GM12864 (cell line): ENCODE measurements at places on chromosomes 1 and 21.

DNA sequence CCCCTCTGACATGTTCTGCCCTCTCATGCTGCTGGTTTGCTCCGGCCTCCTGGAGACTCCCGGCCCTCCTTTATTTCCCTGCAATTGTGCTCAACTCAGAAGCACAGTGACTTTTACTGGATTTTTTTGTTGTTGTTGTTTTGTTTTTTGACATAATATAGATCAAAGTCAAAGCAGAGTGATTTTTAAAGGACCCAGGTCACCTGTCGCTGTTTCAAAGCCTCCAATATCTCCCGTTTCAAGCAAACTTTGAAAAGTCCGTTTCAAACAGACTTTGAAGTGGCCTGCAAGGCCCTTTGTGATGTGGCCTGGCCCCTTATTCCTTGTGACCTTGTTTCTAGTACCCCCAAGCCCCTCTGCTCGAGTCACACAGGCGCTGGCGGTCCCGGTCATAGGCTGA, 58.1 kb downstream of the TBCE start:
- DNase-seq, result no peak

- peak; percentile 57 for DNase-seq
Observed at GRCh38 chr1:168466092-168466713, 77.6 kb downstream of the XCL2 start.

DNA sequence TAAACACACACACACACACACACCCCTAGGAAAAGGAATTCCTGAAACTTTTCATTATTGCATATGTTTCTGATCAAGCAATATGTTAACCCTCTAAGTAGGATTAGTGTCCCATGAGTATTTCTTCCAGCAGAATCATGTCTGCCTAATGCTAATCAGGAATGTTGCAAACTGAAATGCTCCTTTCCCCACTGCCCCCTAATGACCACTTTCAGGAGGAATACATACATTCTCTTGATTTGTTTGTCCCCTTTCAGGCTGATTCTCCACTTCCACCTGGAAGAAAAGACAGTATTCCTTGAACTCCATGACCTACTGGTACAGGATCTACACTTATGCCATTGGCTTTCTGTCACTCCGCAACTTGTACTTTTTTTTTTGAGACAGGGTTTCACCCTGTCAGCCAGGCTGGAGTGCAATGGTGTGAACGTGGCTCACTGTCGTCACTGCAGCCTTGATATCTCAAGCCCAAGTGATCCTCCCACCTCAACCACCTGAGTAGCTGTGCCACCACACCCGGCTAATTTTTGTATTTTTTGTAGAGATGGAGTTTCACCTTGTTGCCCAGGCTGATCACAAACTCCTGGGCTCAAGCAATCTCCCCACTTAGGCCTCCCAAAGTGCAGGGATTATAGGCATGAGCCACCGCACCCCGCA, 56.7 kb downstream of the LRIG2 start:
- DNase-seq, result no peak

- no peak for DNase-seq
Observed at GRCh38 chr1:157558119-157558518, 5.8 kb upstream of the FCRL5 start.

- DNase-seq, result no peak
Observed at GRCh38 chr1:173863224-173864161, 4.3 kb downstream of the GAS5 start.

GRCh38 chr21:46112725-46113215, 14.9 kb downstream of the COL6A2 start:
- no peak for DNase-seq

GRCh38 chr1:201762381-201762780, 66.6 kb upstream of the IPO9 start:
- DNase-seq, result no peak

GRCh38 chr1:60394436-60394835, 320.9 kb upstream of the C1orf87 start:
- peak; percentile 16 for DNase-seq

GRCh38 chr1:166170075-166170474, 3.3 kb upstream of the FAM78B start:
- peak; percentile 51 for DNase-seq

- no peak for DNase-seq
Observed at GRCh38 chr21:45309069-45309986, 21.6 kb upstream of the POFUT2 start.

GRCh38 chr1:92194511-92194910, 23.2 kb upstream of the C1orf146 start:
- no peak for DNase-seq

DNA sequence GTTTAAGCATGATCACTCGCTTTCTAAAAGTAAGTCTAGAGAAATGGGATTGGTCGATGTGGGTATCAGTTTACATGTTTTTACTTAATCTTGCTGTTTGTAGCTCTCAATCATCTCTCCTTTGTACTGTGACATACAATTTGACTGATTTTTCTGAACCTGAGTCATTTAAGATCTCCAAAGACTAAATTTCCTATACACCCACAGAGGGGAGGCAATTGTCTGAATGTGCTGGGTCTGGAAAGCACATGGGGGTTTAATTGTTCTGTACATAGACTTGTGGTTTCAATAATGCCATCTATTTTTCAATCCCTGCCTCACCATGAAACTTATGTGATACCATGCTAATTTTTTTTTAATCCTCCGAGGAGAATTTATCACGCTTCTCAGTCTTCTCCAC, 65.8 kb downstream of the USP25 start:
- no peak for DNase-seq

- DNase-seq, result no peak
Observed at GRCh38 chr1:54274881-54275280, 74.9 kb downstream of the MRPL37 start.

DNA sequence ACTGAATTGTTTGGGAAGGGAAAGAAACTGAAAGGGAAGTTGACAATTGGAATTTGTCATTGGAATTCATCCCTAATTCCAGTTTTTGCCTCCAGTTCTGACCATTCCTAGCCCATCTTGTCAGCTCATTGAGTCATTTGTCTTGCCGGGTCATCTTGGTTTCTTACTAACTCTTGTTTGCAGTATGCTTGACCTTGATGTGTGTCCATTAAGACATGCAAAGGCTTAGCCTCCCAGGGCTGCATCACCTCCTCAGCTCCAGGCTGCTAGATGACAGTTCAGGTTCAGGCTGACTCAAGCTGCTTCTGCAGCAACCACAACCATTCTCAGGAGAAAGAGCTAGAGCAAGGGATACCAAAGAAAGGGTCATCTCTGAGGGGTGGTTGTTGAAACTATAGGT, 151.3 kb upstream of the PTGFR start:
- no peak for DNase-seq

DNA sequence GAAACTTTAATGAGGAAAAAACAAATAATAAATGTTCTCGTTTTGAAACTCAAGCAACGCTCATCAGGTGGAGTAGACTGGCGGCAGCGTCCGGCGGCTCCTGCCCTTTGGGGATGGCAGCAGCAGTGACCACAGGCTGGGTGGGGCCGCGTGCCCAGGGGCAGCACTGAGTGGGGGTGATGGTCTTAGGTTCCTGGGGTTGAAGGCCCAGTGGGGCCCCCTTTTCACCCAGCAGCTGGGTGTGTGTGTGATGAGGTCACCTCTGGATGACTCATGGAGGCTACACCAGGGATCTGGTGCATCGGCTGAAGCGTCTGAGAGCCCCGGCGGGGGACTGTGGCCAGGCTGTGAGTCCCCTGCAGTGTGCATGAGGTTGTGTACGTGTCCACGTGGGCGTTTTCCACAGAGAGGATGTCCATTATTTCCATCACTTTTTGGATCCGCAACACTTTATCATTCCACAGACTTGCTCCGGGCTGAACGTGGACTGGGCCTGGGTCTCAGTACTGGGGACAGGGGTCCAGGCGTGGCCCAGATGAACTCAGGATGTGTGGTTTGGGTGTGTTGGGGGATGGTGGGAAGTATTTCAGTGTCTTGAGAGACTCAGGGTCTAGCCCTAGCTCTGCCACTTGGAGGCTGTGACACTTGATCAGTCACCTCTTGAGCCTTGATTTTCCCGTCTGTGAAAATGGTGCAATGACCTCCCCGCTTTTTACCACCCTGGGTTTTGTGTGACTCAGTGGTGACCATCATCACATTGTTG, 25.6 kb downstream of the LDLRAP1 start:
- no peak for DNase-seq

DNA sequence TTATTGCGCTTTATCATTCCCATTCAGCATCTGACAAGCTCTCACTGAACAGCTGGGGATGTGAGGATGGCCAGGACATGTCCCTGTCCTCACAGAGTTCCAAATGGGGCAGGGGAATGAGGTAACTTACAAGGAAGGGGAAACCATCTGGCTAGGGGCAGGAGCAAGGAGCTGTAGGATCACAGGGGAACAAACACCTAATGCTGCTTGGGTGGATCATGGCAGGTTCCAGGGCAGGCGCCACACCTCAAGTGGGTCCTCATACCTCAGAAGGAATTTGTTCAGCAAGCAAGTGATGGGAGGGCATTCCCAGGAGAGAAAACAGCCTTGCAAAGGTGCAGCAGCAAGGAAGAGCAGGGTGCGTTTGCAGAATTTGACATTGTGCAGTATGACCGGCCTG, 35.1 kb upstream of the GRIK3 start:
- DNase-seq, result no peak

DNA sequence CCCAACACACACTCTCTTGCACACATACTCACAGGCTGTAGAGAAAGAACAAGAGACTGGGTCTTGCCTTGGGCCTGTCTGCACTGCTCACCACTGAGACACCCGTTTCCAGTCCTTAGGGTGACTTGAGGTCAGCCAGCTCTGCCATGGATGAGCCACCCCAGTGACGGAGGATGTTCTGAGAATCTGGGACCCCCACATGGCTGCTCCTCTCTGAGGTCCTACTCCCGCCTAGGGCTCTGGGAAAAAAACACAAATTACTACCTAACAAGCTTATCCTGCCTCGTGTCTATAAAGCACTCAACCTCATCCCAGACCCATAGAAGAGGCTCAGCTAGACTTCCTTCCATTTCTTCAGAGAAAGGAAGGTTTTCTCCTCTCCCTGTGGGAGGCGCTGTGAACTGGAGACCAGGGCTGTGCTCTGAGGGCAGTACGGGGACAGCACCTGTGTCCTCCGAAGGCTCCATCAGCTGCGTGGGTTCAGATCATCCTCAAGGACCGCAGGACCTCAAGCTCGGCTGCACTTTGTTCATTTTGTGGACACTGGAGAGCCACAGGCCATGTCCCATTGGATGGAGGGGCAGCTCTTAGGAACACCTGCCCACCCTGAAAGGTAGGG, 4.3 kb upstream of the CLEC20A start:
- no peak for DNase-seq

DNA sequence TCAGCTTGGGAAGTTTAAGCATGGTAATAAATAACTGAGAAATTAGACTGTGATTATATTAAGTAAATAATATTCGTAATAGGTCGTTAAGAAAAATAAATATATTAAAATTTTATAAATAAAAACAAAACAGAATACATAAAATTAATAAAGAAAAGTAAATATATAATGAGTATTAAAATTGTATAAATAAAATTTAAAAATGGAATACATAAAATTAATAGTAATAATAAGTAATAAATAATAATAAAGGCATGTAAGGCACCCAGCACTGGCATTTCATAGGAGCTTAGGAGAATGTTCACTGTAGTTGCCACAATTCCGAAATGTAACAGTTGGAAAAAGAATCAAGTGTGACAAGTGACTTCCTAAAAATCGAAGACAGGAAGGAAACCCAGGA, 45.8 kb upstream of the FHAD1 start:
- no peak for DNase-seq

- DNase-seq, result no peak
Observed at GRCh38 chr1:230832476-230832875, 35.8 kb downstream of the C1orf198 start.

DNA sequence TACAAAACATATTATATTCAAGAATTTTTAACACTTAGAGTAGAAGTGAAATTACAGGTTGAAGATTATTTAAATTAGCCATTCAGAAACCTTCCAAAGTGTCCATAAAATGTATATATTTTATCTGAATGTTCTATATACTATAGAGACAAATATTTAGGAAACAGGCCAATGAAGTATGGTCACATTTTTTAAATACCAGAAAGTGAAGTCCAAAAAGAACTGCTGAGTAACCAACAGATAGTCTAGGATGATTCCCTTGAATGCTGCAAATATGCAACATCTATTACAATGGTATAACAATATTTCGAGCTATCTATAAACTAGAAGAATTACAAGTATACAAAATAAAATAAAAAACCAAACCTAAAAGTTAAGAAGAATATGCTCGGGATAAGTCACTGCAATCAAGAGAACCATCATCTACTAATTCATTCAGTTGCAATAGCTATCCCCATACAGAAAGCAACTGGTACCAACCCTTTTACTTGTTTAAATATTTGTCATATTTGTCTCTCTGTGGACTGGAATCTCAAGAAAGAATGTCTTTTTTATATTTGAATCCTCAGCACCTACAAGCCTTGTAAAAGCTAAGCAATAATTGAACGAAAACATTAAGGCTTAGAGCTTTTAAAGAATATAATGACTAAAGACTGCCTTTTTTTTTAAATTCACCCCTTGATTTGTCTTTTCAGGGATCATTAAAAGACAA, 8.1 kb downstream of the ODF2L start:
- DNase-seq, result no peak

- DNase-seq, result no peak
Observed at GRCh38 chr21:43971201-43971991, 40.7 kb upstream of the TRAPPC10 start.

- DNase-seq, result no peak
Observed at GRCh38 chr1:24846671-24847070, 83.4 kb downstream of the RUNX3 start.

DNA sequence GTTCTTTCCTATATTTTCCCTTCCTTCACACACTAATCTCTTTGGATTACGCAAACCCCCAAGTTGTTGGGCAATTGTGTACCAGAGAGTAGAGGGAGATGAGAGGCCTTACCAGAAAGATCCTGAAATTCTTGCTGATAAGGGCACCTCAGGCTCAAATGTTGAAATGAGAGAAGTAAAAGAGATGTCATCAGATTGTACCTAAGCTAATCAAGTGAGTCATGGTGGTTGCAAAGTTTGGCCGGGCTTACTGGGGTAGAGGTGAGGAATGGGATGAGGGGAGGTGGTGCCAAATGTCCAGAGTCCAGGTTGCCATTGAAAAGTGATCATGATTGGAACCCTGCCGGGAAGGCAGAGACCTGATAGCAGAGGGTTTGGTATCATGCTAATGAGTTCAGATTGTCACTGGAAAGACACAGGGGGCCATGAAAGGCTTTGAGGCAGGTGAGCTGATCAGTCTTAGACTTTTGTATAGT, 43.1 kb downstream of the OPTC start:
- no peak for DNase-seq

DNA sequence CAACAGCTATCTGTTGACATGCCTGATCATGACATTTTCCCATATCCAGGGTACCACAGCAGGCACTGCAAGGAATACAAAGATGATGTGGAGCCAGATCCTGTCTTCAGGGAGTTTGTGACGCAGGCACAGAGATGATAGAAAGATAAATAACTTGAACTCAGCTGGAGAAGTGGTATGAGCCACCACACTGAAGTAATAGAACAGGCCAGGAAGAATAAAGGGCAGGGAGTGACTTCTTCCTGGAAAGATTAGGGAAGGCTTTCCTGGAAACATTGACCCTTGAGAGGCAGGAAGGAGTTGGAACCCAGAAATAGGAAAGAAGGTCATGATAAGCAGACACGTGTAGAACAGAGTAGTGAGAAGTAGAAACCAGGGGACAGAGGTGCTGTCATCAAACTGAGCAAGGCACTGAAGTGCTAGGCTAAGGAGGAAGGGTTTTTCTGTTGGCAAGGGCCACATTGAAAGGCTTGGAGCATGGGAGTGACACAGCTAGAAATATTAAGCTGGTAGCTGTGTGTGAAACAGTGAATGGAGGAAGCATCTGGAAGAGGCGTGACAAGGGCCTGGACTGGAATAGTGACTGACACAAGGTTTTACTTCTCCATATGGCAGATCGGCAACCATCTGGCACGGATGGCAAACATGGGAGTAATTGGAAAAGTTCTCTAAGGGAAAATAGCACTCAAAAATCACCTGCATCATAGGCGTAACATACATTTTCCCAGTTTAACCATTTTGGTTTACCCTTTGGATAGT, 68.4 kb downstream of the AK5 start:
- DNase-seq, result no peak
